ENCODE measurements at places on chromosomes 16 and 17.

DNA sequence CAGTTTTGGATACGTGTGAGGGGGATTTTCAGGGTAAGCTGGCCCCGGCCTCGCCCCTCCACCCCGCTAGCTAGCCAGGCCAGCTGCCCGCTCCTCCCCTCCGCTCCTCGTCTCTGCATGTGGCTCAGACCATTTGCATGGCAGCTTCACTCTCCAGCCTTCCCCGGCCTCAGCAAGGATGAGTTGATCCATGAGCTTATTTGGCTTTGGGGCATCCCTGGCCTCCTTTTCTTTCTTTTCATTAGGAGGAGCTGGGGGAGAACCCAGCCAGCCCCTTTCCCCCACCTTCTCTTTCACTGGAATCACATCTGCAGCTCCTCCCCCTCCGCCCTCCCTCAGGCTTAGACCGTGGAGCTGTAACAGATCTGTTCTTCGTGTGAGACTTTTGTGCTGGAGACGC is 30.7 kb downstream of the ELAC2 start:
- DNase-seq: no peak

DNA sequence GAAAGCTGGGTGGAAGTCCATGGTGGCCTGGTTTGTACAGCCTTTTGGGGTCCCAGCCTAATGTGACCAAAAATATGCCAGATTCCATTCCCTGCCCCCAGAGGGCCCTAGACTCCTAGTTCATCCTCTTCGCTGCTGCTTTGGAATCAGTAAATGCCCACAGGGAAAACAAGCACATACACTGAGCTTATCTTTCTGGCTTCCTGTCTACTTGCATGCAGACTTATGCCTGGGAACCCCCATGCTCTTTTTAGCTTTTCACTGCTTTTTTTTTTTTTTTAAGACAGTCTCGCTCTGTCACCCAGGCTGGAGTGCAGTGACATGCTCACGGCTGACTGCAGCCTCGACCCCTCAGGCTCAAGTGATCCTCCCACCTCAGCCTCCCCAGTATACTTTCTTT is 6.2 kb upstream of the CD300LG start:
- no peak for DNase-seq

DNA sequence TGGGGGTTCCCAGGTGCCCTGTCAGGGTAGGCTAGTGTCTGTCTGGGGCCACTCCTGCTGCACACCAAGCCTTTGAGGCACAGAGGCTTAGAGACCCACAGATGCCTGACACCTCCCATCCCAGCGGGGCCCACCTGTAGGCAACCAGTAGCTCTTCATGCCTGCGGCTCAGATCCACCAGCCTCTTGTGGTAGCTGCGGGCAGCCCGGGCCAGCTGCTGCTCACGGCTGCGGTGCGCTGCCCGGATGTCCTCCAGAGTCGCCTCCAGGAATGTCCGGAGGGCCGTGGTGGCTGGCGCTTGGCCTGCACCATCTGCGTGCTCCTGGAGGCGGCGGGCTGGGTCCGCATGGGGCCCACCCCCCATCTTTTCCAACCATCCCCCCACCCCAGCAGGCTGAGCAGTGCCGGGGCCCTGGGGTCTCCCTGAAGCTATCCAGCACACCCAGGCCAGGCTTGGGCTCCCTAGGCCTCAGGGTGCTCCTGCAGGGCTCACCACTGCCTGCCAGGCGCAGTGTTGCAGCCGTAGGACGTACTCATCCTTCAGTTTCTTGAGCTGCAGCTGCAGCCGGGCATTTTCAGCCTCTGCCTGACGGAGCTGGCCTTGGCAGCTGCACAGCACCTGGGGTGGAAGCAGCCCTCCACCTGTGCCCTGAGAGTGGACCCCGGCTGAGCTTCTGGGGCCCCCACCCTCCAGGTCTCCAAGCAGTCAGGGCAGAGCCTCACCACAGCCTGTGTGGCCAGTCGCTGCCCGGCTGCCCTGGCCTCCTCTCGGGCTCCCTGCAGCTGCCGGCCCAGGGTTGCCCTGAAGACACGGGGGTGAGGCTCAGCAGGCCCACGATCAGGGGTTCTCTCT is 1.8 kb downstream of the CCDC78 start:
- no peak for DNase-seq

DNA sequence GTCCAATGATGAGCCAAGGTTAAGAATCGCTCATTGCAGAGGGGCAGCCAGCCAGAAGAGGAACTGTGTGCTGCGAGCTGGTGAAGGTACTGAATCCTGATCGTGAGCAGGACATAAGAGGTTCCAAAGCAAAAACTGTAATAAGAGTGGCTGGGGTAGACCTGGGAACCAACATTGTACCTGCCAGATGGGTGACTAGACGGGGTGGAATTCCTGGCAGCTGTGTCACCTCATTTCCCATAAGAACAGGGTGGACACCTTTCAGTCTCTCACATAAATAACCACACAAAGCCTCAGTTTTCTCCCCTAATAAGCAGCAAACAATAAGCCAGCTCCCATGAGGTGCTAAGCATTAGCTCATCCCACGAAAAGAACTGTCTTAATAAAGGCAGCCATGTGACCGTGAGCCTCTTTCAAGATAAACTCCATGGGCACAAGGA is 290.3 kb downstream of the SOX9 start:
- no peak for DNase-seq

- no peak for DNase-seq
Measured at GRCh38 chr16:72434159-72434558, 262.2 kb upstream of the PMFBP1 start.

DNA sequence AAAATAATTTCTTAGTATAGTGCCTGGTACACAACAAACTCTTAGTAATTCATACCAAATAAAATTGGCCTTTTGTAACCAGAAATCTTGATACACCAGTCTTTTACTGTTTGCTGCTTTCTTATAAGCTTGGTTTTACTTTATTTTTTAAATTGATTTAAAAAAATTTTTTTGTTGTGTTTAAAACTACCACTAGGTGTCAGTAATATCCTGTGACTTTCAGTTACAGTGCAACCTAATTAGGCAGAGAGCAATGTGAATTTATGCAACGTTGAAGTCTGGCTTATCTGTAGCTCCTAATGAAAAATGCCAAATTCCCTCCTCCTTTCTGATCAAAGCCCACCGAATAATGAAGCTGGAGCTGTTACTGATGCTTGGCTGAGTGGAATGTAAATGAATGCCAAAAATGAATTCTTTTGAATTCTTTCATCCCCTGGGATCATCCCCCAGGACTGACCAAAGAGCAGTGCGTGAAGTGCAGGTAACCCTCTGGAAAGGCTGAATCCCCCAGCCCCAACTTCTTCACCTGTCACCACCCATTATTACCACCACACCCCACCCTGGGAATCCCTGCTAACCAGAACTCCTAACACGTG is 3.8 kb downstream of the ERCC4 start:
- DNase-seq: peak; percentile 53

DNA sequence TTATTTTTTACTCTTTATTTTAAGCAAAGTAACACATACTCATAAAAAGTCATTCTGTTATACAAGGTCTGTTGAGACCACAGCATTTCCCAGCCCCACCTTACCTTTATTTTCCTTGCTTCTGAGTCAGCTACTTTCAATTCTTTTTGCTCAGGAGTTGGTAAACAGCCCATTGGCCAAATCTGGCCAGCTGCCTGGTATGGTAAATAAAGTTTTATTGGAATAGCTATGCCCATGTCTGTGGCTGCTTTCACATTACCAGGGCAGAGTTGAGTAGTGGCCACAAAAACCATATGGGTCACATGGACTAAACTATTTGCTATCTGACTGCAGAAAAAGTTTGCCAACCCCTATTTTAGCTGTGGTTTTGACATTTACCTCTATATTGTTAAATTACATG is 3.4 kb upstream of the NSRP1 start:
- no peak for DNase-seq

- DNase-seq: no peak
Measured at GRCh38 chr16:58832386-58832895, 98.3 kb upstream of the GOT2 start.

DNA sequence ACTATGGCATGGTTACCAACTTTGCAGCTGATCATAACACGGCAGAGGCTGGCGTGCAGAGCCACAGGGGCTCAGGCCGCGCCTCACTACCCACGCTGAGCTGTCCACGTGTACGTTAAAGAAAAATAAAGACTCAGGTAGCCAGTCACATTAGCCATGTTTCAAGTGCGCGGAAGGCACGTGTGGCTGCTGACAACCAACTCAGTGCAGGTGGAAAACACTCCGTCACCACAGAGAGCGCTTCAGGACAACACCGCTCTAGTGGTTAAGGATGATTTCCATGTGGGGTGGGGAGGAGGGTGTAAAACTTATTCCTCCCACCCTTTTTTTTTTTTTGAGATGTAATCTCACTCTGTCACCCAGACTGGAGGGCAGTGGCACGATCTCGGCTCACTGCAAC is 33.8 kb downstream of the ZCCHC14 start:
- DNase-seq: no peak

GRCh38 chr17:5509482-5509881 is 23.1 kb downstream of the MIS12 start:
- no peak for DNase-seq

DNA sequence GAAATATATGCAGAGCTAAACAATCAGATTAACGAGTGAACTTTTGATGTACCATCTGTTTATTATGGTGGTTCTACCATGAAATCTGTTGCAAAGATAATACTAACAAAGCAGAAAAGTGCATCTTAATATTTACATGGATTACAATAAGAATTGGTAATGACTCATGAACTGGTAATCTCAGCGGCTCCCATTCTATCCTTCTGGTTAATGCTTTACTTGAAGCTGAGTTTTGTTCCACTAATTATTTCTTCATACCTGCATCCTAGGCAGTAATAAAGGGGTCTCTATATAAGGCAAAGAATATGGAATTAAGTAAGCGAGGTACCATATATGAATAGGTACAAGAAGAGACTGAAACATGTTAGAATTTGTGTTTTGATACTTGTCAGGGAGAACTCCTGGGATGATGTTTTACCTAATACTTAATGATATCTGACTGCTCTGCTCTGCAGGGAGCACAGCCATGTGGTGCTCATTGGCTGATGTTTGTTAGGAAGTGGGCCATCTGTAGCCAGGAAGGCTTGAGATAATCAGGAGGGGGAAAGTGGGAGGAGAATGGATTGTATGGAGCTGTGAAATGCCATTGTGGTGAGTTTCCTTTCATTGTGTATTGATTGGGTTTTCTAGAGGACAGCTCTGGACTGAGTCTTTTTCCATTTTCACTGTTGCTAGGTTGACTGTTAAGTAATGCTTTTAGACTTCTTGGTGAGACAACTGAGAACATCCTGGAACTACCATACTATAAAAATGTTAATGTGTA is 52.6 kb downstream of the MAP2K6 start:
- no peak for DNase-seq

DNA sequence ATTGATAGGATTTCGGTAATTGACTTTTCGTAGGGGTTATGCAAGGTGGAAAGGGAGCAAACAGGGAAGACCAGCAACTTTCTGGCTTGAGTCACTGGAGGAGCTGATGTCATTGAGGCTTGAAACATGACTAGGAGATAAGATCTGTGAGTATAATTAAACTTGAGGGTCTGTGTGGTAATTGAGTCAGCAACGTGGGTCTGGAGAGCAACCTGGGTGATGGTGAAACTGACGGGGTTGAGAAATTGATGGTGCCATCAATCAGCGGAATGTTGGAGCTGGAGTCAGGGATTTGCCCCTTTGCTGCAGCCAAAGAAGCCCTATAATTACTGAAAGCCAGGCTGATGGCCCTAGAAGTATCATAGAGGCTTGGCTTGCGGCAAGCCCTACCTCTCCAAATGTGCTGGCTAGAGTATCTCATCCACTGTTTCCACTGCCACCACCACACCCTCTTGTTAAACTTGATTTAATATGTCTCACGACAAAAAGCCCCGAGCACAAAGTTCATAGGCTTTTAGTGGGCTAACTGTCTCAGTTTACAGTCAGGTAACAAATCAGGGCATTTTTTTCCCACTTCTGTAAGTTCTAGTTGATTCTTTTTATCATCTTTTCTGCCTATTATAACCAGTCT is 186.9 kb upstream of the ELAC2 start:
- DNase-seq: no peak

DNA sequence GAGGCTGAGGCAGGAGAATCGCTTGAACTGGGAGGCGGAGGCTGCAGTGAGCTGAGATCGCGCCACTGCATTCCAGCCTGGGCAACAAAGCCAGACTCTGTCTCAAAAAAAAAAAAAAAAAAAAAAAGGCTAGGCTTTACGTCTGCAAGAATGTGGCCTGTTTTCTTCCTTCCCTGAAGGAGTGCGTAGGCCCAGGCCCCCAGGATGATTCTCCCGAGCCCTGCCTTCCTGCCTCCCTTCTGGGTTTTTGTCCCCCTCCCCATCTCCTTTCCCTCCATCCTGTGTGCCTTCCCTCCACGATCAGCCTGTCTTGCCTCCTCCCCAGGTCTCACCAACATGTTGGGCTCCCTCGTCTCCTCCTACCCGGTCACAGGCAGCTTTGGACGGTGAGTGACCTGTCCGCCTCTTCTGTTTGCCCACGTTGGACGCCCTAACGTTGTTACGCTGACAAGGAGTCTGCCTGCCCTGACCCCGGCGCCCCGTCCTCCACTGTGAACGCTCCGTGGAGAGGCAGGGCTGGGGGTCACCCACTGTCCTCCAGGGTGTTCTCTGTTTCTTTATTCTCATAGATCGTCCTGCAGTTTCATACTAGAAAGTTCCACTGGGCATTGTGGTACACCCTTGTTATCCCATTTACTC is 15.7 kb upstream of the RNF213 start:
- no peak for DNase-seq

Measured in CD4-positive, alpha-beta T cell treated with Interleukin-2 at 100 ng/mL for 4 hours (primary cell).